T follicular helper cell (primary cell): ENCODE measurements at places on chromosomes 5 and 9.
A peak's percentile ranks its signal among the peaks of the same experiment; 100 is the strongest.

DNA sequence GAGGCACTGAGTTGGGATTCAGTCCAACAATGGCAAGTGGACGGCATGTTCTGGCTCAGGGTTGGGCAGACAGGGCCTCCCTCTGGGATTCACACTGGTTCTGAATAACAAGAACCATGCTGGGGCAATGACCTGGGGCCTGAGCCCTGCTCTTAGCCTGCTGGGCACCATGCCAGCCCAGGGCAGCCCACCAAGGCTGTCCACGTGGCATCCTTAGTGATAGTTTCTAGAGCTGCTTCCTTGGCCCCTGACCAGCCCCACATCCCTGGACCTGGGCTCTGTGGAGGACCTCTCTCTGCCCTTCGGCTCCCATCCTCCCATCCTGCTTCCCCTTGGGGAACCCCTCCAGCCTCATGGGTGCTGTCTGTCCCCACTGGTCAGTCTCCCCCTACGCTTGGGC, 22.3 kb upstream of the OLFM1 start:
- DNase-seq: no peak

DNA sequence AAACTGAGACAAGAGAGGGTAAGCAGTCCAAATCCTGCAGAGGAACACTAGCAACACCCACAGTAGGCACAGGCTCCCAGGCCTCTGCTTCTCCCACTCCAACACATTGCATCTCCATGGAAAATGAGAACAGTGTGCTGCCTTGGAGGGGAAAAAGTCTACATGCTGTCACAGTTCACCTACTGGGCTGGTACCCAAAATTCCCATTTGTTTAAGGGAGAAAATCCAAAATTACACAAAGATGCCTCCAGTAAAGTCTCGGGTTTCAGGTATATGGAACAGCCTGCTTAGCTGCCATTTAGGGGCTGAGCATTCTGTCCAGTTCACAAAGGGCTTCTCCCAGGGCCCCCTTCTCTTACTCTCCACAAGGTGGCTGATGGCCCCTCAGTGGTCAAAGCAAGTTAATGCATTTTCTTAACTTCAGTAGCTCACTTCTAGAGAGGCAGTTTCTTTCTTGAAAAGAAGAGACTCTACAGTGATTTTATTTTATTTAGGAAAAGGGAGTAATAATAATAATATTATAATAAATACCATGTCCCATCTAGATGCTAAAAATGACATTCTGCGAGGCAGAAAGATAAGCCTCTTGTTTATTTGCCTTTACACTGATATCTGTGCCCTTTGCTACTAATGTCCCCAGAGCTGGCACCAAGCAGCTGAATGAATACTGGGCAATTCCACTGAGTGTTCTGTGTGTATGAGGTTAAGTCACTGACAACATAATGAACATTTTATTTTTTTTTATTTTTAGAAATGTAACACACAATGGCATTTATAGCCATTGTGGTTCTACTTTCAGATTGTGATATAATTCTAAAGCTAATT, 89.4 kb downstream of the RGS7BP start:
- no peak for DNase-seq

DNA sequence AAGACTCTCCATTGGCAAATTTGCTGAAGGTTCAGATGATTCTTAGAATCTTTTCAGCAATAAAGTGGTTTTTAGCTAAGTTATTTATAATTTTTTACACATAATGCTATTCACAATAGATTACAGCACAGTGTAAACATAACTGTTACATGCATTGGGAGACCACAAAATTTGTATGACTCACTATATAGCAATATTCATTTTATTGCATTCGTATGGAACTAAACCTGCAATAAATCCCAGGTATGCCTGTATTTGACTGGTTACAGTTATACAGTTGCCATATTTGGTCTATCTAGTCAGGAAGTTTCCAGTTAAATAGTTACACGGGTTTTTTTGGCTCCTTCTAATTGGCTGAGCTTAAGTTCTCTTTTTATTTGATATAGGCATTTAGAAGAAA, 220.8 kb downstream of the MRPS30 start:
- DNase-seq: no peak

DNA sequence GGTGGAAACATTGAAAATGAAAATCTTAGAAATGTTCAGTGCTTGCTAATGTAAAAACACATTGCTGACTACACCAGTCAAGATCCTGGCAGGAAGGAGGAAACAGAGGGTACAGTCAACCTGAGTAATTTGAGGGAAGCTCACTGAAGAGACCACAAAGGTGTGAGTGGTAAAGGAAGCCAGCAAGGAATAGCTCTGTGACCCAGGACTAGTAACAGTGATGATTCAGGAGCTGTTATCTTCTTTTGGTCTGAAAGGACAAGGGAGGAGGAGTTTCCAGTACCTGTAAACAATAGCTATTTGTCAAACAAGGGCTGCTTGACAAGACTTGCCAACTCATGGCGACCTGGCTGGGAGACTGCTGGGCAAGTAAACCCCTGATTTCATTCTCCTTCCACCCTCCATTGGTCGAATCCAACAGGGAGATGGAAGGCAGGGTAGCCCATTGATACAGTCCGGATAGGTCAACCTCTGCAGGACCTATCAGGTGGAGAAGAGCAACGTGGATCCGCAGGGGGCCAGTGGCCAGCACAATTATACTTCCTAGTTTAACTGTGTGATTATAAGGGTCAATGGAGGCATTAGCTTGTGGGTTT, 68.1 kb downstream of the MAMDC2 start:
- no peak for DNase-seq

DNA sequence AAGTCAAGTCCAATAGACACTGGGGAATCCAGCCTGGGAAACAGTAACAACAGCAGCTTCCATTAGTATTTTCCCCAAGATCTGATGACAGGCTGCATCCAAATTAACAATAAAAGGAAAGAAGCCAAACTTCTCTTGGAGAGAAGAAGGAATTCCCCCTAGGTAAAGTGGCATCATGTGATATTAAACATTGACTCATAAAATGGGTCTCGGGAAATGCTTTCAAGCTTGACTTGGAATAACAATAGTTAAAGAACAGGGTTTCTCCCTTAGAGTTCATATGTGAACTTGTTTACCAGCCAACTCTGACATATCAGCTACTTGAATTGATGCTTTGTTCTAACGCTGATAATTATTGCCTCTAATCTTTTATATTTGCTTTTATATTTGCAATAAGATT, 45.4 kb downstream of the ENTREP1 start:
- DNase-seq: no peak

DNA sequence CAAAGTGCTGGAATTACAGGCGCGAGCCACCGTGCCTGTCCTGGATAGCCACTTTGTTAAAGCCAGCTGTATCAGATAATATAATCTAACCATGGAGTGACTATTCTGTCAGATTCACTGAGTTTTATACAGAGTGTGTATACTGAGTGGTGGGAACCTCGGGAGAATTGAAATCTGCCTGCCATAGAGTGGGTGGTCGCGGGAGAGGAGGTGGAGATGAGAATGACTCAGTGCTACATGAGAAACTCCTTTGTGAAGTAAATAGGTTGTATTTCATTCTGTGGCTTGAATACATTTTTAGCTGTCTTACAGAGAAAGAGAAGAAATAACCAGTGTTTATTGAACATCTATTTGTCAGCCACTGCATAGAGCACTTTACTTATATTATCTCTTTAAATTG, 26.4 kb downstream of the ATP6V0E1 start:
- no peak for DNase-seq

- DNase-seq: peak; percentile 25
Measured at GRCh38 chr5:127029581-127030258, 638 bp downstream of the MARCHF3 start.

DNA sequence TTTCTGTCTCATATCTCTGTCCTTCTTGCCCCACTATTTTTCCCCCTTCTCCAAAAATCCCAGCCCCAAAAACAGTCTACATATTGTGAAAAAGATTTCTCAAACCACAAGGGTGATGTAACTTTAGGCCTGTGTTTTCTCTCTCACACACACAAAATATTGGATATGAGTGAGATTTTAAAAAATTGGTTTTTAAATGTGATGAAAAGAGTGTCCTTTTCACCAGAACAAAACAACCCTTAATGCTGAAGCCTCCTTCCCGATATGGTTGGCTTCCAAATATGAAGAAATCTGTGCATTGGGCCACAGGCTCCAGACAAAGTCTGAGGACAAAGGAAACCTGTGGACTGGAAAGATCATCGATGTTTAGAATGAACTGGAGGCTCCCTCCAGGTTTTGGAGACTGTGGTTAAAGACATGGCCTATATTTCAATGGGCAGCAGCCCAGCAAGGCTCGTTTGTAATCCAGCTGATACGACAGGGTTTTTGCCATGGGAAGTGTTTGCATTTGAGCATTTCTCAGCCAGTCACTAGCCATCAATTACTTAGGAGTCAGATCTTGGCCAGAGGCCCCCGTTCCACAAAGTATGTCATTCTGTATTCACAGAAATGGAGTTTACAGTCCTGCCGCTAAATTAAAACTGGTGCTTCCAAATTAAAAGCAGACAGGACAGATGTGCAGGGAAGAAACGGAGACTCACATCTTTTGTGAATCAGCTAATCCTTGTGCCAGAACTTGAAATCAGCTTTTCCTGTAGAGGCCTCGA, 546.3 kb downstream of the EBF1 start:
- DNase-seq: no peak

DNA sequence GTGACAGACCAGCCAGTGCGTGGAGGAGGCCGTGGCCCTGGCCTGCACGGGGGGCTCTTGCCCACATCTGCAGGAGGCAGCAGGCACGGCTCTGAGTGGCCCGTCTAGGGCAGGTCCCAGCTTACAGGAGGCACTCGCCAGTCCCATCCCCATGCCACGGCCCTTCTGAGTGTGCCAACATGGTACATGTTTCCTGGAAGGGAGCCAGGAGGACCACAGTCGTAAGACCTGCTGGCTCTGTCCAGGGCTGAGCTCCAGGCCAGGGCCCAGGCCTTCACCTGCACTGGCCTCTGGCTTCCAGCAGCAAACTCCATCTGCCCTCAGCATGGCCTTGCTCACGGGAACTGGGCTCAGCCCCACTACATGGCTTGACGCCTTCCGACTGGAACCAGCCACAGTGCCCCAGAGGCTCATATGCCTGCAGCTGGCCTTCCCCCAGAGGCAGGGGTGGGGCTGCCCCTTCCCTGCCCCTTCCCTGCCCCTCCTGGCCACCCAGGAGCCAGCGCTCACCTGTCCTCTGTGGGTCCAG, 3.8 kb downstream of the NKD2 start:
- DNase-seq: no peak

DNA sequence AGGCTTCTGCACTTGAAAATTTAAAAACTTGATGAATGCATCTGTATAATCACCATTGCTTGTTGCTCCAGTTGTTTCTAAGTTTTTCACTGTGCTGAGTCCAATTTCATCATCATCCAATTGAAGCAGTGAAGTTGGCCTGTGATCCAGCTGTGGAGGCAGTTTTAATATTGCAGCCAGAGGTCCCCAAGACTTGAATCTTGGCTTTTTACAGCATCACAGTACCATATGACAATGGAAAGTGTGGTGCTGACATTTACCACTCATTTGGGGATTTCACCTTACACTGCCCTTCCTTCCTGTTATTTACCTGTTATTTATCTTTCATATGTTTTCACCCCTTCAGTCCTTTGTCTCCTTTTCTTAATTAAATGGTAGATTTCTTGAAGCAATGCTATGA, 76.2 kb upstream of the SPIN1 start:
- no peak for DNase-seq

DNA sequence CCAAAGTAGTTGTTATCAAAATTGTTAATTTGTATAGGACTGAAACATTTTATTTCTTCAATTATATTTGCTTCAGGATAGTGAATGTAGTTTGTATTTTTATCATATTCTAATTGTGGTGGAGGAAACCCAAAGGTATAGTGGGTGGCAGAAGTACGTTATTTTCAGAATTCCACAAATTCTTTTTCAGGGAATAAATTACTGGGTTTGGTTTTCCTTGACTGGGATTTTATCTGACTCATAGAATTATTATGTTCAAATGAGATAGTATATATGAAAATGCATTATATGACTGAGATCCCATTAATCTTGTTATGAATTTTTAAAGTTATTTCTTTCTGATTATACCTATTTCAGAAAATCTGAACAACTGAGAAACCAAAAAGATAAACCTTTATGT, 73.7 kb downstream of the VPS13A start:
- no peak for DNase-seq

GRCh38 chr9:85554349-85554748, 187.4 kb downstream of the AGTPBP1 start:
- DNase-seq: no peak

DNA sequence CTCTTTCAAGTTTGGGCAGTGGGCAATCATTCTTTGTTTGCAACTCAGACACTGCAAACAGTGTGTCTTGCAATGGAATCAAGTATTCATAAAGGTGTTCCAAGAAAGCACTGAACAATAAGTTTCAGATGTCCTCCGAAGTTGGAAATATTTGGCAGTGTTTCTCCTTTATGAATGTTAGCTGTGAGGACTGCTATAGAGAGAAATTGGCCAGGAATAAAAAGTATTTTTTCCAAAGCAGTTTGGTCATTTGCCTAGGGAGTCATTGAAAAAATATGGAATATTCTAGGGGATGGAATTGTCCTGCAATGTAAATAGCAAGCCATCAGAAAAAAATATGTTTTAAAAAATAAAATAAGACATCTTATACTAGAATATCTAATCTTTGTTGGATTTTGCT, 688.6 kb upstream of the SEMA6A start:
- no peak for DNase-seq

DNA sequence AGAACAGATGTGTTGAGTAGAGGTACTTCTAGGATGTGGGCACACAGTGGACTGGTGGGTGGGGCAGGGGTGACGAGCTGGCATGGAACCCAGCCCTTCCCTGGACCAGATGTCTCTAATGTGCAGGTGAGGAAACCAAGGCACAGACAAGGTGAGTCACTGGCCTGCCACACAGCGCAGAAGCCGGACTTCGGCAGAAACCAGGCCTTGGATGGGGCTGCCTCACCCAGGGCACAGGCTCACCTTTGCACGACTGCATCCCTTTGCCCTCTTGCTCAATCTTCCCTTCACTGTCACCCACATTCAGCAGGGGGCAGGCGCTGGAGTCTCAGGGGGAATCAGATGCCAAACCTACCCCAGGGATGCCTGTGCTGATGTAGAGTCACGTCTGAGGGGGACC, 65.4 kb upstream of the LMX1B start:
- DNase-seq: no peak

- DNase-seq: no peak
Measured at GRCh38 chr5:150286820-150287219, 2.8 kb downstream of the CAMK2A start.

GRCh38 chr9:127022913-127023660, 99.3 kb downstream of the ANGPTL2 start:
- no peak for DNase-seq

GRCh38 chr5:128536254-128537220, 1.5 kb downstream of the FBN2 start:
- no peak for DNase-seq

DNA sequence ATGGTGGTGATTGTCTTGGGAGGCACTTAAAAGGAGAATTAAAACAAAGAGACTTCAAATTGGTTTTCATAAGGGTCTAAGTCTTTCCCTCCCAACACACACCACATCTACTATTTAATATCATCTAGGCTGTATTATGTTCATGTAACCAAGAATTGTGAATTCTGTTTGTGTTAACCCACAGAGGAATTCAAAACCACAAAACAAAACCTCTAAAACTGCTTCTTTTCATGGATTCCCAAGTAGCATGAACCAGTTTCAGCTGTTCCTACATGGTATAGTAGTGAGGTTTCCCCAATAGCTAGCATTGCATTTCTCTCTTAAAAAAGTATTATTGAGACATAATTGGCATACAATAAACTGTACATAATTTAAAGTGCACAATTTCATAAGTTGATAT, 283.8 kb downstream of the CD180 start:
- no peak for DNase-seq
